Eye (tissue), 1 donor: ENCODE measurements at places on chromosomes 4 and X.

GRCh38 chr4:51868449-51868847 is 25.5 kb downstream of the DCUN1D4 start:
- no peak for DNase-seq

DNA sequence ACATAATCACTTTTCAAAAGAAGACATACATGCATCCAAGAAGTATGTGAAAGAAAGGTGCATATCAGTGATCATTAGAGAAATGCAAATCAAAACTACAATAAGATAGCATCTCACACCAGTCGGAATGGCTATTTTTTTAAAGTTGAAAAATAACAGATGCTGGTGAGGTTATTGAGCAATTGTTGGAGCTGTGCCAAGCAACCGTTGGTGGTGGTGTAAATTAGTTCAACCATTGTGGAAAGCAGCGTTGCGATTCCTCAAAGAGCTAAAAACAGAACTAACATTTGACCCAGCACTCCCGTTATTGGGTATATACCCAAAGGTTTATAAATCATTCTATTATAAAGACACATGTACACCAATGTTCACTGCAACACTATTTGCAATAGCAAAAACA is 14.2 kb downstream of the COX7B2 start:
- DNase-seq = no peak

GRCh38 chr4:28269426-28269825 is 1408.8 kb downstream of the STIM2 start:
- no peak for DNase-seq

GRCh38 chr4:148112231-148112982 is 329.8 kb downstream of the NR3C2 start:
- no peak for DNase-seq
